ENCODE measurements at places on chromosomes 3 and 15.

GRCh38 chr3:8077126-8077525 lies 424.5 kb upstream of the LMCD1 start:
- no peak for DNase-seq

GRCh38 chr3:27907929-27908328 lies 185.8 kb upstream of the EOMES start:
- DNase-seq: no peak

DNA sequence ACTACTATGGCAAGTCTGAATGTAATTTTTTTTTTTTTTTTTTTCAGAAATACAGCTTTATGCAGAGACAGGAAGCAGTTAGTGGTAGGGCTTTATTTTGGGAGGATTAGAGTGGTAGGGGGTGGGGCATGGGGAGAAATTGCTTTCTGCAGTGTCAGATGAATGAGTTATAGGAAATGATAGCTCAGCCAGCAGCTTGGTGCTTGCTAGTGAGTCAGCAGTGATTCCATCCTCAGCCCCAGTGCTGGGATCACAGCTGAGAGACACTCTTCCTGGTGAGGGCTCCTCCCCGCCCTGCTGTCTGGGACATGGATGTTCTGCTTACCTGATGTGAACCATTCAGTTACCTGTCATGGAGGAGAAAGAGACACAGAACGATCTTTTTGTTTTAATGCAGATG lies 39.6 kb downstream of the SEMA6D start:
- DNase-seq: no peak

GRCh38 chr3:136545664-136546268 lies 206.4 kb downstream of the STAG1 start:
- DNase-seq: no peak

- DNase-seq: peak; percentile 78
These were observed 44.5 kb downstream of the CMTM7 start for GRCh38 chr3:32435911-32436815.

- DNase-seq: no peak
These were observed 333.9 kb upstream of the ARPP21 start for GRCh38 chr3:35305406-35305805.

DNA sequence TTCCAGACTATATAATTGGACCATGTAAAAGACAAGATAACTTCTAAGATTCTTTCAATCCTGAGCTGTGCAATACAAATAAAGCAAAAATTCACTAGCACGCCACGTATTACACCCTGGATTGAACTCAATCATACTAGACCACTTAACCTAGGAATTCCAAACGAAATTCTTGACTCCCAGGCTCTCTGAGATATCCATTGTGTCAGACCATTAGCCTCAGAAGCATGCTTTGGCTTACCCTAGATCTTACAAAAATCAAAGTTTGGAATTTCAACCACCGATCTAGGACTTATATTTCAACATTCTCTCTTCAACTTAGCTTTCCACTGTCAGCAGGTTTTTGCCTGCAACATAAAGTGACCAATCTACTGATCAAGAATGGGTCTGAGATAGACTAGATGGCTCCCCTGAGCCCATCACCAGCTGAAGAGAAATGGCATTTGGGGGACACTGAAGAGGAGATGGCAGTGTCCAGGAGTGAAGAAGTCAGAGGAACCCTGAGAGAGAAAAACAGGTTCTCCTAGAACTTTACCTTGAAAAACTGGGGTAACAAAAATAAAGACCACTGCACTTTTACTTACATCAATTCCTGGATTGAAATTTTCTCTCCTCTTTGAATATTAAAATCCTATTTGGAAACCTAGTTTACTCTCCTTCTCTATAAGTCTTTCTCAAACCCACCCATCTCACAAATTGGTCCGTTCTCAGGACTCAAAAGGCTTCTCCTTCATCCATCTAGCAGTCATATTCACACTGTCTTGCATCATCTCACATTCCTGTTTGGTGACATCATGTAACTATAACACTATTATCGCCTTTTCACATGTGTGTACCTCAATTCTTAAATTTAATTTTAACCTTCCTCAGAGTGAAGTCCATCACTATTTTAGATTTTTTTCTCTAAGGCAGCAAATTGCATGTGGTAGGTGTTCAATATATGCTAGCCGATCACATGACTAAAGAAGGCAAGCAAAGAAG lies 18.5 kb downstream of the CPNE4 start:
- no peak for DNase-seq

DNA sequence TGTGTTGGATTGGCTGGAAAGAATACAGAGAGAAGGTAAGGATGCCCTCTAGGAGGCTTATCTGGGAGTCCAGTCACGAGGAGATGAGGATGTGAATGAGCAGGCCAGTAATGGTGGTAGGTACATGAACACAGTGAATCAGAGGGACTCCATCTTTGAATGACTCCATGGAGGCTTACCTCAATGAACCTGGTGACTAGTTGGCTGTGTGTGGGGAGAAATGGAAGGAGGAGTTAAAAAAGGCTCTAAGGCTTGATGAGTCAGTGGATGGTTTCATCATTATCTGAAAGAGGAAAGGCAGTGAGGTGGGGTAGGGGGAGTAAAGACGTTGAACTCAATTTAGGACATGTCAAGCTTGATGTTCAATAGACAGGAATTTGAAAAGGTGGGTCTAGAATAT lies 61.1 kb downstream of the KCNAB1 start:
- no peak for DNase-seq

GRCh38 chr3:79032686-79033318 lies 735.0 kb downstream of the ROBO1 start:
- DNase-seq: no peak

GRCh38 chr3:183329543-183329942 lies 76.5 kb downstream of the B3GNT5 start:
- DNase-seq: no peak

DNA sequence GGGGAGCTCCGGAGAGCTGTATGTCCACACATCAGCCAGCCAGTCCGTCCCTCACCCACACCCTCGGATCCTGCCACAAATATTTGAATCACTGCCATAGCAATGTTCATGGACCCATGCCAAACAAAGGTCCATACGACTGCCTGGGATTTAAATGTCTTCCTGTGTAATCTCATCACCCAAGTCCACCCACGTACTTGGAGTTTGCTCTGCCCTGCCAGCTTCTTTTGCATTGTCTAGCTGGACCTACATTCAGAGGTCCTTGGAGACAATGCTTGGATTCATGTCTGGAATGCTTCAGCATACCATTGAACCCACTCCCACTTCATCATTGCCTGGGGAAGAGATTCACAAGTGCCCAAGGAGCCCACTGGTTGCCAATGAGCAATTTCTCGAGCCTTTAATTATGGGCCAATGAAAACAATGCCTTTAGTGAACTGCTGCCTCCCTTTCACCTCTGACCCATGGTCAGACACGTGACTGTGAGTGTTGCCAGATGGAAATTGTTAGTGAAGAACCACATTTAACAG lies 90.4 kb upstream of the PHLDB2 start:
- DNase-seq: no peak

DNA sequence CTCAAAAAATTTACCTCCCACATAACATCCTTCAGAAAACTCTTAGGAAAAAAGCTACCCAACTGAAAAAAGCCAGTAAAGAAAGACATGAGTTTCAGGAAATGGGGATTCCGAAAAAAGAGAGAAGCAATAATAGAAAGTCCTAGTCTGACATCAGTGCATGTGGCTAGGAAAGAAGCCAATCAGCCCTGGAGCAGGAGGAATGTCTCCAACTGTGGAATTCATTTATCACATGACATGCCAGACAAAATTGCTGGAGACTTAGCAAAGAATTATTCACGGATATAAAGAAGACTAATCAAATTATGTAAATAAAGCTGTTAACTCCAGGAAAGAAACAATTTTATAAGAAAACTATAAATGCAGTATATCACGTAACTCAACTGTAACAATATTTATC lies 258.9 kb upstream of the RARB start:
- no peak for DNase-seq

DNA sequence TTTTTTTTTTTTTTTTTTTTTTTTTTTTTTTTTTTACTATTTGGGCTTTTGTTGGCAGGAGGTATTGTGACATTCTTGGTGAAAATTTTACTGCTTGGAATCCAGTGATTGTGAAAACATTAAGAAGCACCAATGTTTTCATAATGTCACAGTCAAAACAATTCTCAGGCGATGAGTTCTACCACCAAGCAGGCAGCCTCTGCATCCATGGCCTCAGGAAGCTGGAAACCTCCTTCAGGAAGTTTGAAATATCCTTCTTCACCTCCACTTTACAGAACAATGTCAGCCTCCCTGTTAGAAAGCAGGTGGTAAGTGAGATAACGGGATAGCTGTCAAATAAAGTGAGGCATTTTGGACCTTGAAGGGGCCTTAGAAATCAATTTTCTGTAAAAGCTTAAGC lies 98.3 kb downstream of the MEX3B start:
- DNase-seq: no peak

- DNase-seq: no peak
These were observed 330.5 kb upstream of the KCNMB2 start for GRCh38 chr3:178205740-178206139.

GRCh38 chr3:149270180-149270579 lies 48.6 kb upstream of the CP start:
- peak; percentile 9 for DNase-seq

DNA sequence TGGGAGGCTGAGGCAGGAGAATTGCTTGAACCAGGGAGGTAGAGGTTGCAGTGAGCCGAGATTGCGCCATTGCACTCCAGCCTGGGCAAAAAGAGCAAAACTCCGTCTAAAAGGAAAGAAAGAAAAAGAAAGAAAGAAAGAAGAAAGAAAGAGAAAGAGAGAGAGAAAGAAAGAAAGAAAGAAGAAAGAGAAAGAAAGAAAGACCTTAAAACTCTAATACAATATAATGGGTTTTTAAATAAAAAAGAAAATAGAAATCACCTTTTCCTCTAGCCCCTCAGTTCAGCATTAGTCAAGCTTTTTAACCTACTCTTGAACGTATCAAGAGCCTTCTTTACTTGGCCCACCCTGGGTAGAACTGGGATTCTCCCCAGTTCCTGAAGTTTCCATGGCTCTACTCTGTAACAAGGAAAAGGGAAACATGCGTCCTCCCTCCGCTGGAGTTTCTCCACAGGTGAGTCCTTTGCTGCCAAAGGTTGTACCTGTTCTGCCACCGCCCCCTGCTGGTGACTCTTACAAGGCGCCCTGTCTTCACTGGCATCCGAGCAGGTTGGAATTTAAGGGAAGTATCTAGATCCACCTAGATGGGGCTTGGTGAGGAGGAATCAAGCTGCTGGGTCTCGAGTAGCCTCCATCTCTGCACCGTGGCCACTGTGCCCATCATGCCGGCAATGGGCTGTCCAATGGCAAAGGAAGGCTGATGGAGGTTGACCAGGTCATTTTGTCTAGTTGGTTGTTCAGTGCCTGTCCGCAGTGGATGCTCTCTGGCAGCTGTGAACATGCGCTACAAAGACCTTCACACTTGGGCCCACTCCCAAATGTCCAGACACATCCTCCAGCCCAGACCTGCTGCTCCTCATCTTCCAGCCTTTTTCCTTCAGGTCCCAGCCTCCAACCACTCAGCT lies 20.6 kb upstream of the EPHB3 start:
- peak; percentile 92 for DNase-seq

- no peak for DNase-seq
These were observed 236.0 kb upstream of the EIF1B start for GRCh38 chr3:40073310-40074007.

- DNase-seq: peak; percentile 74
These were observed 2.4 kb downstream of the MB21D2 start for GRCh38 chr3:192915304-192915703.

DNA sequence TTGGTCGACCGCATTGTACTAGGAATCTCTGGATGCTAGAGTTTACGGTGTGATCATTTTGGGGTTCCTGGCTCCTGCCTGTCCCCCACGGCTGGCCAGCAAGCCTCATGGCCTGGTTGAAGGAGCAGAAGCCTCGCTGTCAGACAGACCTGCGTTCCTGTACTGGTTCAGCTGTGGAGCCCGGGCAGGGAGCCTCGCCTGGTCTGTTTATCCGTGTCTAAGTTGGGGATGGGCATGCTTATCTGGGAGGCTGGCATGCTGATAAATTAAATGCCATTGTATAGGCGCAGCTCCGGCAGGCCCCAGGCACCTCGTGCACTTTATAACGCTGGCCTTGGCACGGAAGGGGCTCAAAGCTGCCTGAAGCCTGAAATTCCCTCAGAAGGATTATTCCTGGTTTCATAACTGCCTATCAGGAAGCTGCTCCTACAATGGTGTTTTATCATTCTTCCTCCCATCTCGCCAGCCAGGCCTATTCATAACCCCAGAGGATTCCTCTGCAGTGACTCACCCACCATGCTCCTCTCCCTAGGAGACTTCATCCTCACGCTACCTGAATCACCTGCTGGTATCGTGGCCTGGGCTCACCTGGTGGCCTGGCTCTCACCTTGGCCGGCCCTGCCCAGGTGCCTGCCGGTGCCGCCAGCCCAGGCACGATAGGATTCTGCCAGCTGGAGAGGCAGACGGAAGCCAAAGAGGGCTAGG lies 110.9 kb downstream of the ASB7 start:
- DNase-seq: no peak

- peak; percentile 80 for DNase-seq
These were observed 4.7 kb upstream of the CALML4 start for GRCh38 chr15:68209735-68210408.

DNA sequence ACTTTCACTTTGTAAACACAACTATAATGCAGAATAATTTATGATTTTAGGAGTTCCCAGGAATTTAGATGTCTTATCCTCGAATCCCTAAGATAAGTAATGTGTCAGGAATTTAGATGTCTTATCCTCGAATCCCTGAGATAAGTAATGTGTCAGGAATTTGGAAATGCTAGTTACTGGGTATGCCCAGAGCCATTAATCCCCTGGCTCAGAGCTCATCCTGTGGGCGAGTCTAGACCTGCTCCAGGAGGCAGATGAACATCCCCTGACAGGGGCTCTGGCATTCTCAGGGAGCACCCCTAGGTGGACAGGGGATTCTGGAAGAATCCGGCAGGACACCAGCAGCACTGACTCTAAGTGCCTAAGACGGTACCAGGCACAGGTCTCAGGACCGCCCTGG lies 163.3 kb downstream of the ARRDC4 start:
- no peak for DNase-seq

DNA sequence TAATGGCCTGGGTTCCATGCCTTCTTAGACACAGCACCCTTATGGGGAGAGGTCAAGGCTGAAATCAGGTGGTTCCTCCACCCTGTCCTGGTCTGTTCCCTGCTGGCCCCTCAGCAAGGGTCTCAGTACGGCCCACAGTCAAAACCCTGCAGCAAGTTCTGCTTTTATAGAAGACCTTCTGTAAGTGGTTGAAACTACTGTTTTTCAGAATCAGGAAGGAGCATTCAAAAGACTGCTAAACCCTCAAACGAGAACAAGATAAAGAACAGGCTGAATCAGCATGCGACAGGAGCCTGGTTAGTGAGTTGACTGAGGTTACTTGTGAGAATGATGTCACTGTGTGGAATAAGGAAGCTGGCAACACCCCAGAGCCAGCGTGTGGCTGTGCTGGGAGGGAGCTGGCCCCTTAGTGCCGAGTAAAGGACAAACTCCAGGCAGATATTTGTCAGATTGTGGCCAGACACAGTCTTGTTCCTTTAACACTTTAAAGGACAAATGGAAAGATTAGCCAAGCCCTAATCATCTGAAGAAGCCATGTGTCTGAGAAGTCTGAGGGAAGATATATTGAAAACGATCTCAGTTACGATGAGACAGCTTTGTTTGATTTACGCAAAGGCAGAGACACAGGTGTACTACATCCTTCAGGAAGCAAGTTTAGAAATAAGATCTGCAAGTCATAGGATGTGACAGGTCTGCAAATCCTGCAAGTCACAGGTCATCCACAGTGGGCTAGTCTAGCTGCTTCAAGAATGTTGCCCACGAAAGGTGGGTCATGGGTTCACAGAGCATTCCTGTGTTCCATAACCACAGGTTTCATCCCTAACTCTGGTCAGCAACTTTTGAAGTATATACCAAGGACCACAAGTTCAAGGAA lies 54.0 kb downstream of the B3GNT5 start:
- DNase-seq: peak; percentile 79

Measured in activated CD4-positive, alpha-beta T cell treated with anti-CD3 and anti-CD28 coated beads, Interleukin-2, amount 10 ng/mL, durations not matched to agents 24 days and 14 days (primary cell).